NCI-H460 (cell line): ENCODE measurements at places on chromosomes 6 and 20.
A peak's percentile ranks its signal among the peaks of the same experiment; 100 is the strongest.

- no peak for DNase-seq
These were observed 2.1 kb downstream of the PTK6 start for GRCh38 chr20:63534831-63535651.

- DNase-seq, result peak; percentile 83
These were observed 13.3 kb upstream of the RBPJL start for GRCh38 chr20:45293041-45294002.

DNA sequence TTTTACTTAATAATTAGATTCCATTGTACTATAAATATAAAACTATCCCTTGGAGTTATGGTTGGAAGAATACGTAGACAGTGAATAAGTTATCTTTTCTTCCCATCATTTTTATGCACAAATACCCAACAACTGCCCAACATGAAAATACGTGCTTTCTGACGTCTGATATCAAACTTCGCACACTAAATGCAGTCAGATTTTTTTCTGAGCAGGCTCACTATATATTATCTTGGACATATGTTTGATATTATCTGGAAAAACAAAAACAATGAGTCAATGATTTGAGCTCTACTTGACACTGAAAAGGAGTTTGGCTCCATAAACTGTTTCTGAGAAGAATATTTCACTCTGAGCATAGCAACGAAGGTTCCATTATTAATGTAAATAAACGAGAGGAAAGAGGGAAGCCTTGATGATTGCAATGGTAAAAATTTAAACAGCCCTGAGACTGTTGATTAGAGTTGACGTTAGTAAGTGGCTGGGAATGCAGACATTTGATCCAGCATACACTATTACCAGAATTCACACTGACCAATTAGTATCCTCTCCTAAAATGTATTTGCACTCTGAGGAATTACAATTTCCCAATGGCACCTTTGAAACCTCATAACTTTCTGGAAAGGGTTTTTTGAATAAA lies 1090.0 kb downstream of the EPHA7 start:
- no peak for DNase-seq

DNA sequence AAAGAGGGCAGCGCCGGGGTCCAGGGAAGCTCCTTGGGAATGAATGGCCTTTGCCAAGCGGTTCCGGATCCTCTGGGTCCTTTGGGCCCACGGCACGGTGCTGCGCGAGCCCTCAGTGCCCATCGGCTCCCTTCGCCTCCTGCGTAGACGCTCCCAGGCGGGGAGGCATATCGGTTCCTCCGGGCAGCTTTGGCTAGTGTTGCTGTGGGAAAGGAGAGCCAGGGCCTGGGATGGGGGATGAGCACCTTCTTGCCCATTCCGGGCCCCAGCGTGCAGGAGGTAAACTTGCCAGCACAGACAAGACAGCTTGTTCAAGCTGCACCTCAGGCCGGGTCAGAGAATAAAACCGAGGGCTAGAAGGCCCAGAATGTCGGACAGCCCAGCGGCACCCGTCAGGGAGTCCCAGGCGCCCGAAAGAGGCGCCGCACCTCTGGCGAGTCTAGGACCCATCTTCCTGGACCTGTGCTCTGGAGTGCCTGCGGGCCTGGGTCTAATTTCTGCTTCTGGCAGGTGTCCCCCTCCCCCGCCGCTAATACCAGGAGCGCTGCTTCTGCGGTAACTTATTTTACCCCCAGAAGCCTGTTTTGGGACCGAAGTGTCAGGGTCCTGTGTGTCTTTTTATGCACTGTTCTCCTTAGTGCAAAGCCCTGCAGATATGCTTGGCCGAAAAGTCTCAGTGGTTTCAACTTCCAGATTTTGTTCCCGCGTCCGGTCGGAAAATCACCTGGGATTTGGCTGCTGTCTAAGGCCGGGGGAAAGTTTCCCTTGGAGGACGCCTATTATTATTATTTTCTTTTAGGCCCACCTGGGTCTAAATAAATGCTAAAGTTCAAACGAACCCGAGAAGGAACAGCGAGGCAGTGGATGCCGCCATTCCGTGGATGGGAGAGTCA lies 1.7 kb upstream of the TFAP2C start:
- no peak for DNase-seq

DNA sequence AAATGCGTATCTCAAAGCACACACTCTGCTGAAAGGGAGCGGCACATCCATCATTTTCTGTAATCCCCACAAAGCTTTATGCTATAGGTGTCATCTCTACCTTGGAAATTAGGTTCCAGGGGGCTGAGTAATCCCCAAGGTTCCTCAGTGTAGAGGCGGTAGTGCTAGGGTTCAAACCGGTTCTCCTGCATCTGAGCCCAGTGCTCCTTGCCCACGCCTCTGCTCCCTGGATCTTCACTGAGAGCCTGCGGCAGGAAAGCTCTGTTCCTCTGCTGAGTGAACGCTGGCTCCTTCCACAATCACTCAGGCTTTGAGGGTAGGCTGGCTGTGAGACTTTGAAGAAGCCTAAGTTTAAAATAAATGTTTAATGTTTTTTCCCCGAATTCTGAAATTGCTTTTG lies 24.9 kb downstream of the SLC22A23 start:
- DNase-seq, result no peak

DNA sequence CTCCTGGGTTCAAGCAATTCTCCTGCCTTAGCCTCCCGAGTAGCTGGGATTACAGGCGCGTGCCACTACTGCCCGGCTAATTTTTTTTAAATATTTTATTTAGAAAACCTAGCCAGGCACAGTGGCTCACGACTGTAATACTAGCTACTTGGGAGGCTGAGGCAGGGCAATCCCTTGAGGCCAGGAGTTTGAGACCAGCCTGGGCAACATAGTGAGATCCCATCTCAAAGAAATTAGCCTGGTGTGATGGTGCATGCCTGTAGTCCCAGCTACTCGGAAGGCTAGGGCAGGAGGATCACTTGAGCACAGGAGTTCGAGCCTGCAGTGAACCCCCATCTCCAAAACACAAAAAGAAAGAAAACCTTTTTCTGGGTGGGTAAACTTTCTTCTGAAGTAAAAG lies 2.4 kb downstream of the SLC44A4 start:
- DNase-seq, result no peak
